Activated naive CD8-positive, alpha-beta T cell treated with anti-CD3 and anti-CD28 coated beads, Interleukin-2, amount 10 ng/mL, durations not matched to agents 7 days and 5 days (primary cell): ENCODE measurements at places on chromosomes 1 and 21.

DNA sequence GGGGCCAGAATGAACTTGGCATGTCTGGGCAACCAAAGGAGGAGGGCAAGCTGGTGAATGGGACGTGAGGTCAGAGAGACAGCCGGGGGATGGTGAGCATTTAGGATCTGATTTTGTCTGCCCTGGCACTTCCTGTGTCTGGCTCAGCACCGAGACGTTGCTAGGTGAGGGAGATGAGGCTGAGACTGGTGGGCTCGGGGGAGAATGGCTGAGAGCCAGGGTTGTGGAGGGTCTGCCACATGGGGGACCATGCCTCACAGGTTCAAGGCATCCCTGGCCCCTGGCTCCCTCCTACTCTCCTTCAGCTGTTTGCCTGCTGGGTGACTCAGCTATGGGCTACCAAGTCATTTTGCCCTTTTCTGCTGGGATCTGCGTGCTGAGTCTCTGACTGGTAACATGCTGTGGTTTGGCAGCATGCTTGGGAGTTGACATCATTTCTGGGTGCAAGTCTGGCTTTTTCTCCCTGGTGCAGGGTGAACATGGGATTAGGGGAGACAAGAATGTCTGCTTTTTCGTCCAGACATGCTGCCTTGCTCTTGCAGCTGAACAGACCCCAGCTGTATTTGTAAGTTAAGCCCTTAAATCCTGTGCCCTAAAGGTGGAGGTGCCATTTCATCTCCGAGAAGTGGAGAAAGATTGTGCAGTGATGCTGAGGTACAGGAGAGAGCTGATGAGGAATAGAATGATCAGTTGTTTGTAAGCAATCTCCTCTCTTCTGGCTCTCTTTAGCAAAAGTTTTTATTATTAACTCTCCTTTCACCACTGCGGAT, 17.6 kb downstream of the GALNT2 start:
- no peak for DNase-seq

- no peak for DNase-seq
Measured at GRCh38 chr1:115790846-115791245, 22.3 kb upstream of the CASQ2 start.

DNA sequence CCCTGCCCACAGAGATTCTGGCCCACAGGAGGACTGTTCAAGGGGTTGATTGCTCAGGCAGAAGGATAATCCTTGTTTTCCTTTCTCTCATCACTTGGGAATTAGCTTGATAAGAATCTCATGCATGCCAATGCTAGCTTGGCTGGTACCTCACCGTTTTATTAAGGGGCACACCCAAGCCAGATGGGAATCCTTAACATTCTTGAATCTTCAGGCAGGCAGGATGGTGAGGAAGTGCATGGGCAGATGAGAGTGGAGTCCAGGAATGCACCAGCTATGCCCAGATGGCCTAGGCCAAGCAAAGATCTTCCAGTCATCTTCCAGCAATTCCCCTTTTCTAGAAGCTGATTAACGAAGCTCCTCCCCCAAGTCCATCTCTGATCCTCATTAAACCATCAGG, 4.1 kb upstream of the LCE7A start:
- DNase-seq, result no peak

DNA sequence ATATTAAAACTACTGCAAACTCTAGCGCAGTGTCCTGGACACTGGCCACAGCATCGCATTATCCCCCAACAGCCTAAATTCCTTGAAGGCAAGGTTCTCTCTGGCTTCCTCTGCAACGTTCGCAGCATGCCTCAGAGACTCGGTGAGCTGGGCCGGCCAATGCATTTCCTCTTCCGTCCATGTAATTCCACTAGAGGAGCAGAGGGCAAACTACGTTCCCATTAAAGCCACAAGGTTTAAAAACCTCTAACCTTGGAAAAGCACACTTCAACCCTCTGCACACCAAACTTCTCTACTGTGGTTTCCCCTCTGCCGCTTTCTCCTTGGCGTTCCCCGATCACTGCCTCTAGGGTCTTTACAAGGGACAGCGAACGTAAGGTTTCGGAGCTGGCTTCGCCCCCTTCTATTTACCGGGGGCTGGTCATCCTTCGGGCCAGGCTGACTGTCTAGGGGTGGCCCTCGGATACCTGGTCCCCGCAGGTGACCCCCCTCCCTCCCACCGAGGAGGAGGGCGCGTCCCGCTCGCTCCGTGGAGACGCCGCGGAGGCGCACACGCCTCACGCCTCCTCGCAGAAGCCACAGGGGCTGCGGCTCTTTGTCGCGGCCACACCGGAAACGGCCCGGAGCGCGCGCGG, 456 bp upstream of the SMYD2 start:
- DNase-seq, result no peak

DNA sequence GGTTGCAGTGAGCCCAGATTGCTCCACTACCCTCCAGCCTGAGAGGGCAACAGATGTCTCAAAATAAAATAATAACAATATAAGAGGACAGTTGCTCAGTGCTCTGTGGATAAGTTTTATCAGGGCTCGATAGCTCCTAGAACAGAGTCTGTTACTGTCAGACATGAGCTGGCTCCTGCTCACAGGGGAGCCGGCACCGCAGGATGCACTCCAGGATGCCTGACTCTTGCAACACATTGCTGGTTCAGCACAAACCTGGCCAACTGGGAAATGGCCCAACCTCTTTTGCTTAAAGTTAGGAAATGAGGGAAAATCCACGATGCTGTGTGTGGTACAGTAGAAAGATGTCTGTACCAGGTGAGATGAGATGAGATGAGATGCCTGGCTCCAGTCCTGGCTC, 5.8 kb upstream of the CTSE start:
- no peak for DNase-seq

GRCh38 chr1:28326515-28326914, 2.3 kb upstream of the MED18 start:
- DNase-seq, result no peak
